ENCODE measurements at places on chromosomes 2 and 18.

DNA sequence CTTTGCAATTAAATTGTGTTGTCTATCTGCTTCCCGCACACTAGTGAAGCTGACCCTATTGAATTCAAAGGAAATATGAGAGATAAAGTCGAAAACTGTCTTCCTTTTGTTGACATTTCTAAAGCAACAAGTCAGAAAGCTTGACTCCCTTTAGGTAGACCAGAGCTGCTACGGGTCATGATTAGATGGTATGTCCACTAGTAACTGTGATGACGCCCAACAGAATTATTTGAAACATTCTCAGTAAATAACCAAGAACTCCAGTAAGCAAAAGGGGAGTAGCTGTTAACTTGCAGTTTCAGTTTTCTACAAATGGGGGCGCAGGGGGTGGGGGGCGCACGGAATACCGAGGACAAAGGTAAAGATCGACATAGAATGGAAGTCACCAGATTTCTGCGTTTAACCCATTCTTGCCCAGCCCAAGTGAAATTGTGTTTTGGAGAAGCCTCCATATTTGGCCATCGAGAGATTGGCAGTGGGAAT lies 56.4 kb downstream of the CRIM1 start:
- no peak for DNase-seq

- peak; percentile 1 for DNase-seq
These were observed 507.6 kb upstream of the SPHKAP start for GRCh38 chr2:228689053-228689452.

DNA sequence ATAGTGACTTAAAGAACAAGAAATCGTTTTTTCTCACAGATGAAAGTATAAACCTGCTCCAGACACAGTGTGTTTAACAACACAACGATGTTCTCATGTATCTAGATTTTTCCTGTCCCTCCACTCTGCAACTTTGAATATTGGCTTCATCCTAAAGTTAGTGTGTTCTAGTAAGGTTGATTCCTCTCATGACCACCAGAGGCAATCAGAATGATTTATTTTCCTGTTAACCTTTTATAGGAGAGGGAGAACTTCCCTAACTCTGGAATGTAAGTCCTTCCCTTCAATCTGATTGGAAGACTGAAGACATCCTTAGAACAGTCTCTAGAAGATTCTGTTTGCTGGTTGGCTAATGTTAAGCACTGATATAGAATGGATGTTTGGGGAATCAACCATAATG lies 41.0 kb upstream of the TAF4B start:
- DNase-seq, result peak; percentile 25

- DNase-seq, result no peak
These were observed 25.5 kb upstream of the LRRC30 start for GRCh38 chr18:7205346-7205745.

DNA sequence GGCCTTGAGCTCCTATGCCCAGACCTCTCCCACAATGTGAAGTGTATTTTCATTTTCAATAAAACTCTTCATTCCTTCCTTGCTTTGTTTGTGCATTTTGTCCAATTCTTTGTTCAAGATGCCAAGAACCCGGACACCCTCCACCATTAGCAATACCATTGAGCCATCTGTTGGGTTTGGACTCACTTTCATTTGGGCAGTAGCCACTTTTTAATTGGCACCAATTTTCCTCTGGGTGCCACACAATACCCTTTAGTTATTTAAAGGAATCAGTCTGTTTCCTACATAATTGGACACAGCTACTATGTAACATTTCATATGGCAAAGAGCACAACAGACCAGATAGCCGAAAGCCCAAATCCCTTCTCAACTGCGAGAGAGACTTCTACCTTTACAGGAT lies 22.5 kb upstream of the SLC35G4 start:
- DNase-seq, result no peak

GRCh38 chr18:43471873-43472272 lies 194.6 kb upstream of the SYT4 start:
- no peak for DNase-seq

DNA sequence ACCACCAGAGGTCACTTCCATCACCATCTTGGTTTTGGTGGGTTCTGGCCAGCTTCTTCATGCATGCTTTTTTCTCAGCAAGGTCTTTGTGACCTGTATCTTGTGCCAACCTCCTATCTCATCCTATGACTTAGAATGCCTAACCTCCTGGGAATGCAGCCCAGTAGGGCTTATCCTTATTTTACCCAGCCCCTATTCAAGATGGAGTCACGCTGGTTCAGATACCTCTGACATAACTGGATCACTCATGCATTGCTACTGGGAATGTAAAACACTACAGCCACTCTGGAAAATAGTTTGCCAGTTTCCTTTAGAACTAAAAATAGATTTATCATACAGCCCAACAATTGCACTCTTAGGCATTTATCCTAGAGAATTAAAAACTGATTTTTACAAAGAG lies 219.2 kb downstream of the IRS1 start:
- DNase-seq, result no peak

DNA sequence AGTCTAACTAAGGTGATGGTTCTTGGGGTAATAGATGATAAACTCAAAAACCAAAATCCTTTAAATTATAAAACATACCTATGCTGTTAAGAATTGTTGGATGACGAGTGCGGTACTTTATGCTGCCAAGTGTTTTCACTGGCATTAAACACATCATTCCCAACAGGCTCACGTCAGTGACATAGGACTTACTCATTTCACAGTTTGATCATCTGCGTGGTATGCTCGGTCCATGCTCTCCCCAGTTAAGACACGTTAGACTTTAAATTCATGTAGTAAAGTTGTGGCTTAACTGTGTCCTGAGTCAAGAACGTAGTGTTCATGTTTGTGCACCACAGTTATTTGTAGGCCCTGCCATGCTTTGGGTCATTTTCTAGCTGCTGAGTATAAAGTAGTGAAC lies 125.6 kb upstream of the MYT1L start:
- no peak for DNase-seq

DNA sequence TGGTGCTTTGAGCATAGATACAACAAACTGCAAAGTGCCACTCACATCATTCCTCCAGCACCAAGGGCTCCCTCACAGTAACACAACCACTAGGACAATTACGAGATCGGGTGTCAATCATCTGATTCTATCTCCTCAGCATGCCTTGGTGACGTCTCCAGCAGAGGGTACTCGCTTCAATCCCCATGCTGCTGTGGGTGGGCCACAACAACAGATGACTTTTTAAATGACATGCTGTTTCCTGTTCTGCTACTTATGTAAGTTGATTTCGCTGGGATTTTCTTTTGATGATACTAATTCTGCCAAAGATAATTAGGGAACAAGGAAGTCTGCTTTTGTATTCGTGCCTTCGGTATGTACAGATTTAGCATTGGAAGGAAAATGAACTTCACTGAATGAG lies 1113.0 kb downstream of the BCL11A start:
- DNase-seq, result no peak

- DNase-seq, result no peak
These were observed 1.6 kb downstream of the GPR17 start for GRCh38 chr2:127647242-127648190.

DNA sequence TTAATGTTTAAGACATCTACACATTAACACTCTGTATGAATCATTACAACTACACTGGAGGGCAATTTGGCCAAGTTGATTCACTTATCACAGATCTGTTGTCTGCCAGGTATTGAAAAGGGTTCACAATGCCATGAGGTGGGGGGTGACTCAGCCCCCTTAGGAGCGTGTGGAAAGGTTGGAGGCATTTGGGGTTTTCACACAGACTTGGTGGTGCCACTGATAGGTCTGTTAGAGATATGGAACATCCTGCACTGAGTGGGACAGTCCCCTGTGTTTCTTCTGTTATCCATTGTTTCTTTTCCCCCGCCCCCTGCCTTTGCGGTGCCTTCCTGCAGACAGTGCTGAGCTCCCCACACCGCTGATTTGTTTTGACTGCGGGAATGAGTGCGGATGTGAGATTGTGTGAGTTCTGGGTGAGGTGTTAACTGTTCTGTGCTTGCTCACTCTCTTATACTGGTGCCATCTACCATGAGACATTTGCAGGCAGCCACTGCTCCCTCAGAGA lies 9.3 kb upstream of the TSN start:
- no peak for DNase-seq

- peak; percentile 14 for DNase-seq
These were observed 48.8 kb downstream of the ANKRD44 start for GRCh38 chr2:197261808-197262226.

GRCh38 chr2:143935482-143935752 lies 584.5 kb downstream of the ZEB2 start:
- no peak for DNase-seq

- no peak for DNase-seq
These were observed 816.2 kb downstream of the CBLN2 start for GRCh38 chr18:71727909-71728308.

DNA sequence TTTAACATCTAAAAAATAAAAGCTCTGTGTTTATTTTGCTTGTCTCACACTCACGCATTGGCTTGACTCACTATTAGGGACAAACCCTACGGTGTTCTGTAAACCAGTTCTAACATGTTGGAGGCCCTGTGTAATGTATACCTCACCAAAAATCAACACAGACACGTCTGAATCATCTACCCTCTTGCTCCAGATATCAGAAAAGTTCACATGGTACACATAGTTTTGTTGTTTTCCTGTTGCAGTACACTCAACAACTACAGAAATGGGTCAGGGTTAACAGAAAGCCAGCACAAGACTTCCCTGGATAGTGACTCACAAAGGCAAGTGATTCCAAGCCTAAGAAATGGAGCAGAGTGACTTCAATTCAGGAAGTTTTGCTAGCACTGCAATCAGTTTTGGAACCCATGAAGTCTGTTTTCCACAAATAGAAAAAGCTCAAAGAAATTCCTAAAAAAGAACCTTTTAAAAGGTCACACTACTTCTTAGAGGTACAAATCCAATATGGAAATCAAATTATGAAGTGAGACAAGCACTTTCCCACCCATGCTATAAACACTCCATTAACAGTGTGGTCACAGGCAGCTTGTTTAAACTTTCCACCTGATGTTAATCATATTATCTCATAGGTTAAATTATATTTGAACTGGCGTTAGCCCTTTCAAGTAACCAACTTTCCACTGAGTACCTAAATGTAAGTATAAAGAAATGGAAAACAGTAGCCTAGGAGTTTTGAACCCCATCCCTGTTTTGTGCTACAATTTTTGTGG lies 87.4 kb downstream of the GAREM1 start:
- DNase-seq, result peak; percentile 74

- DNase-seq, result no peak
These were observed 92.2 kb upstream of the DSEL start for GRCh38 chr18:67608615-67609273.

DNA sequence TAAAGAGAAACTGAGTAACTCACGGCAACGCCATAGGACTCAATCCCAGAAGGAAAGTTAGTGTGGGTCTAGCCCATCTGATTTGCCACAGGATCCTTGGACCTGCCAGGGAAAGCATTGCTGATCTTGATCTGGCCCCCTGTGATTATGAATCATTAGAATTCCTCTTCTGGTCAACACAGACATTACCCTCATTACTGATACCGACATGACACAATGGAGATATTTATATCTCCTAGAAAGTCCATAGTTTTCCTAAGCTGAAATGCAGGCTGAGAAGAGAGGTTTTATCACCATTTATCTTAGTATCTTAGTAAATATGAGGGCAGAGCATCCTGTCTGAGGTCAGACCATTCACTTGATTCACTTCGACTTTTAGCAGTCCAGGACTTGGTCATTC lies 75.5 kb upstream of the CCDC68 start:
- no peak for DNase-seq

DNA sequence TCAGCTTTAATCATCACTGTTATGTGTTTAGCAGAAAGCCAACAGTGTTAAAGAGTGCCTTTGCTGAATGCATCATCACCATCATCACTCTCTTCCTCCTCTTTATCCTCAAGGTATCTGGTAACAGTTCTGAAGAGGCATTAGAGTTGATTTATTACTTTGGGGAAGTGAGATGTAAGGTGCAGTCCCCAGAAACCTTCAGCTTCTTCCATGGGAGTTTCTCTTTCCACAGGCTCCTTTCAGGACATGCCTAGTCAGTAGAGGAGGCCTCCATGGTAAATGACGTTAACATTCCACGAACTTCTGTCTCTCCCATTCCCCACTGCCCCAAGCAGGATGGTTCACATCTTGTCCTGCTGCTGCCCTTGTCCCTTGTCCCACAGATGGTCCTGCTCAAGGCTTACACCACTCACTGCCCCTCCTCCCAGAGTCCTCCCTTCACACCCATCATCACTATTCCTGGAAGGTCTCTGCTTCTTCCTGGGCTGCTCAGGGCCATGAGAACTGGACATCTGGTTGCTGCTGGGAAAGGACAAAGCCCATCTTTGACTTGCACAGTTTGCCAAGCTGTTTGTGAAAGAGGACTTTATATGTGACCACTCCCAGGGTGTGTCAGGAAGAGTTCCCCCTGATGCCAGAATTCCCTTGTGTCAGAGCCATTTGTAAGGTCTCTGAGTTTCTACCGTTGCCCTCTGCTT lies 5.3 kb upstream of the REG1A start:
- no peak for DNase-seq

DNA sequence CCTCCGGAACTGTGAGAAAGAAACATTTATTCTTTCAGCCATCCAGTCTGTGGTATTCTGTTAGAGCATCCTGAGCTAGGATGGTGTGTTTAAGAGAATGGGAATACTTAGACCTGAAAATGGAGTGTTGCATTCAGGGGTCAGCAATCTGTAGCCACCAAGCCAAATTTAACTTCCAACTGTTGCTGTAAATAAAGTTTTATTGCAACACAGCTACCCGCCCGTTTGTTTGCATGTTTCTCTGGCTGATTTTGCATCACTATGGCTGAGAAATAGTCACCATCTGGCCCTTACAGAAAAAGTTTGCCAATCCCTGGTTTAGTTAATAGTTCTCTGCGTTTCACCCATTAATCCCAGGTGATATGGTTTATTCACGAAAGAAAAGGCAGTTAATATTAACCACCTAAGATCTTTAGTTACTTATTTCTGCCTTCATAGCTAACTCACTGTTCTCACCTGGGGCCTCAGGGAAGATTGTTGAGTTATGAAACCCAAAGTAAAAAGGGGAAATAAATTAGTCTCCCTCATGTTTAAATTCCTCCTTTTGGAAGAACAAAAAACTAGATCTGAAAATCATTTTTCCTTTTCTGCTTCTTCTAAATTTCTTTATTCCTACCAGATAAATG lies 9.5 kb upstream of the CYS1 start:
- no peak for DNase-seq

DNA sequence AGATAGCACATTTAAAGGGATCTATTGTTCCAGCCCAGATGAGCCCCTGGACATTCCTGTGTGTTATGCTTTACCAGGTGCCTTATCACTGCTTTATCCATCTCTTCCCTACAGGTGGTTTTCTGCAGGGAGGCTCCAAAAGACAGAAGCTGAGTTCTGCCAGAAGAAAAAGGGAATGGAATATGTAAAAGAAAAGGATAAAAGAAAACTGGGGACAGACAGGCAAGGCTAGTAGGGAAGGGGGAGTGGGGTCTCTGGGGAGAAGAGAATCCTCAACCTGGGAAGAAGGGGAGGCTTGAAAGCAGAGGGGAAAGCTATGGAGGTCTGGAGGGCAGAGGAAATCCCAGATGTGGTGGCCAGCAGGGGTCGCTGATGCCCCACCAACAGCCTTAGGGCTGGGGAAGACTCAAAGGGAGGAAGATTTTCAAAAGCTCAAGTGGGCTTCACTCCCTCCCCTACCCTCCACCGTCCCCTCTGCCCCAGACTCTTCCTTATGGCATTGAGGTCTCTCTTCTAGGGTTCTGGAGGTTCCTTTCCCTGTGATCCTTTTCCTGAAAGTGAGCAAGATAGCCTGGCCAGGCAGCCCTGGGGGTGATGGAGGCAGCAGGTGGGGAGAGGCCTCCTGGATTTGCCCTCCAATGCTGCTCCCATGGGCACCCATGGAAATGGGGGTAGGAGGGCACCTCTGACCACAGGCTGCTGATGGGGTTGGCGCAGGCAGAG lies 178.1 kb upstream of the PKDCC start:
- DNase-seq, result peak; percentile 52

Data from NCI-H69 (cell line).